ENCODE measurements at places on chromosomes 7 and 10.

- no peak for DNase-seq
These were observed 67.2 kb downstream of the TACR2 start for GRCh38 chr10:69349542-69349888.

DNA sequence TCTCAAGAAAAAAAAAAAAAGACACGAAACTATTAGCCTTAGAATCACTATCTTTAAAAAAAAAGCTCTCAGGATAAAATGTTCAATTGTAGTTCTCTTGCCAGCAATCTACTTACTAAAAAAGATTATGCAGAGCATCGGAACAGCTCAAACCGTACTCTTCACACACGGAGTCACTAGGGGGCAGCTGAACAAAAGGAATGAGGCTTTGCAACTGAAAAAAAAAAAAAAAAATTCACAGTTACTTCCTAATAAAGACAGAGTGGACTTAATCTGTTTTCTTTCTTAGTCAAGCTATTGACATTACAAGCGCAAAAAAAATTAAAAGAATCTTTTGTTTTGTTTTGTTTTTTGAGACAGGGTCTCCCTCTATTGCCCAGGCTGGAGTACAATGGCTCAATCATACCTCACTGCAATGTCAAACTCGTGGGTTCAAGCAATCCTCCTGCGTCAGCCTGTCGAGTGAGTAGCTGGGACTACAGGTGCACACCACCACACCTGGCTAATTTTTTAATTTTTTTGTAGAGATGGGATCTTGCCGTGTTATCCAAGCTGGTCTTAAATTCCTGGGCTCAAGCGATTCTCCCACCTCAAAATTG, 11.5 kb downstream of the PMS2 start:
- DNase-seq = peak; percentile 25

DNA sequence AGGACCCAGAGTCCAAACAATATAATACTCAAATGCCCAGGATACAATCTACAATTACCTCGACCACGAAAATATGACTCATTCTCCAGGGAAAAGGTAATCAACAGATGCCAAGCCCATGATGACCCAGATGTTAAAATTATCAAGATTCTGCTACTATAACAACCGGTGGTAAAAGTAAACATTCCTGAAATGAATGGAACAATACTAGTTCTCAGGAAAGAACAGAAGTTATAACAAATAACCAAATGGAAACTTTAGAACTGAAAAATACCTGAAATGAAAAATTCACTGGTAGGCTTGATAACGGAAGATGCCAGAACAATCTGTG, 34.1 kb upstream of the GUSB start:
- DNase-seq = no peak

DNA sequence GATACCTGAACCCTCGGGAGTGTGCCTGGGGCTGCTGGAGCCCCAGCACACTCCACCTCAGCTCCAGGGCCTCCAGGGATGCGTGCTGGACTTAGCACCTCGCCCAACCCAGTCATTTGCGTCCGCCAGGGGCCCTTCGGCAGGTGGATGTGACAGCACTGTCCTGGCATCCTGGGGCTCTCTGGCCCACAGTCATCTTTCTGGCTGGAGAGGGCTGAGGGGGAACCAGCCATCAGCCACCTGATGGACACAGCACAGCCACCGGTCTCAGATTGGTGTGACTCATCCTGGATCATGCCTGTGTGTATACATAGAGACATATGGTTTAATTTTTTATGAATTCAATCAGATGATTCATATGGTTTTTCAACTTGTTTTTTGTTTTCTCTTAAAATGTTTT, 11.1 kb downstream of the ZNF775 start:
- no peak for DNase-seq

GRCh38 chr7:15292138-15292537, 269.7 kb downstream of the AGMO start:
- no peak for DNase-seq

DNA sequence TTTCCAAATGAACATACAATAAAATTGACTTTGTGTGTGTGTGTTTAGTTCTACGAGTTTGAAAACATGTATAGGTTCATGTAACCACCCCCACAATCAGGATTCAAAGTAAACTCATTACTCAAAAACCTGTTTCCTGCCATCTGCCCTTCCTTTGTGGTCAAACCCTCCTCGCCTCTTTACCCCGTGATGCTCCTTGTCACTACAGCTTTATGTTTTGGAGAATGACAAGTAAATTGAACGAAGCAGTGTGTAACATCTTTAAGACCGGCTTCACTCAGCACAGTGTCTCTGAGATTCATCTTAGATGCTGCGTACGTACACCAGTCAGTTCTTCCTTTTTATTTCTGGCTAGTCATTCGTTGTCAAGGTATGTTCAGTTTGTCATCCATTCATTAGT, 54.6 kb upstream of the MKI67 start:
- no peak for DNase-seq

DNA sequence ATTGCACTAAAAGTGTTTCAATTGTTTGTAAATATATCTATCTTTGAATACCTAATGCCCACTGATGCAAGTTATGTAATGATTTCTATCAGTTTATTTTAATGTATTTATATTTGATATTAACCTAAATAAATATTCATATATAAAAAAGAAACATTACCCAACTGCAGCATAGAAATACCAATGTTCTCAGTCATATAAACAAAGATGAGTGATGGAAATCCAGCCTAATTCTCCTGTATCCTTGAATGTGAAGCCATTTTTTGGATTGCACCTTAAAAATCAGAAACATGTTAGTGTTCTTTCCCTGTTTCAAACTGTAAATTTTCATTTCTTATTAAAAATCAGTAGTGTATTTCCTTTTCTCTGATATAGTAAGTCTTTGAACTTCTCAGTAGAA, 305.8 kb upstream of the GNAI1 start:
- DNase-seq = no peak

DNA sequence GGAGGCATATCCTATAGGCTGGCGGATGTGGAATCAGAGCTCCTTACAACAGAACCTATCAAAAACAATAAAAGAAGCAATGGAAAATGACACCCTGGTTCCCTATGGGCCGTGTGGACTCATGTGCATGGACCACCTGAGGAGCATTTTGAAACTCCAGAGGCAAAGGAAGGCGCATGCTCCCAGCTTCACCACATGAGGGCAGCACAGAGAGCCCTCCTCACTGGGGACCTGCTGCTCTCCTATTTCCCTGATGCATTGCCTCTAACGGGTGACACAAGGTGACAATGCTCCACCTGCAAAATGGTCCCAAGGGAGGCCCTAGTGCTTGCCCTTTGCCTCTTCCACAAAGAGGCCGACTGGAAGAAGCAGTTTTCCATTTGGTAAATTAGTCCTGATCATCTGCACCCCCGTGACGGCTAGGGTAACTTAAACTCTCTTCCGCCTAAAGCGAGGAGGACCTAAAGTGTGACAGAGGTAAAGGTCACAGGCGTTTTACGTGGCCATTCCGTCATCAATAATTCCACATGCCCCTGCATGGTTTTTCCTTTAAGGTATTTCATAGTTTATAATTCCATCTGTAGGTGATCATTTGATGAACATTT, 67.7 kb downstream of the GPAM start:
- DNase-seq = no peak

- no peak for DNase-seq
These were observed 27.7 kb downstream of the RCC1L start for GRCh38 chr7:75045881-75046280.

DNA sequence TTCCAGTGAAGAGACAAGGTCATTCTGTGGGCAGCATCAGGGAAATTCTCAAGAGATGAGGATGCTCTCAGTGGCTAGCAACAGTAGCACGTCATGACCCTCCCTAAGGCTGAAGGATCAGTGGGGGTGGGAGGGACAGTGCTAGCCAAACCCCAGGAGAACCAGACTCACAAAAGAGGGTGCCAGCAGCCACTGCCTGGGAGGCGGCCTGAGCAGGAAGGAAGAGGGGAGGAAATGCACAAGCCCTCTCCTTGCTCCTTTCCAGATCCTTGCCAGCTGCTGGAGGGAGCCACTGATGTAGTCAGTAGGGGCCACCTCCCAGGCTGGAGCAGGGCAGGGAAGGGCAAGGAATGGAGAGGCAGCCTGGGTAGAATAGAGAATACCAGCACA, 302.7 kb downstream of the RPS24 start:
- no peak for DNase-seq

- DNase-seq = no peak
These were observed 1.5 kb upstream of the MIOS start for GRCh38 chr7:7565018-7565680.

DNA sequence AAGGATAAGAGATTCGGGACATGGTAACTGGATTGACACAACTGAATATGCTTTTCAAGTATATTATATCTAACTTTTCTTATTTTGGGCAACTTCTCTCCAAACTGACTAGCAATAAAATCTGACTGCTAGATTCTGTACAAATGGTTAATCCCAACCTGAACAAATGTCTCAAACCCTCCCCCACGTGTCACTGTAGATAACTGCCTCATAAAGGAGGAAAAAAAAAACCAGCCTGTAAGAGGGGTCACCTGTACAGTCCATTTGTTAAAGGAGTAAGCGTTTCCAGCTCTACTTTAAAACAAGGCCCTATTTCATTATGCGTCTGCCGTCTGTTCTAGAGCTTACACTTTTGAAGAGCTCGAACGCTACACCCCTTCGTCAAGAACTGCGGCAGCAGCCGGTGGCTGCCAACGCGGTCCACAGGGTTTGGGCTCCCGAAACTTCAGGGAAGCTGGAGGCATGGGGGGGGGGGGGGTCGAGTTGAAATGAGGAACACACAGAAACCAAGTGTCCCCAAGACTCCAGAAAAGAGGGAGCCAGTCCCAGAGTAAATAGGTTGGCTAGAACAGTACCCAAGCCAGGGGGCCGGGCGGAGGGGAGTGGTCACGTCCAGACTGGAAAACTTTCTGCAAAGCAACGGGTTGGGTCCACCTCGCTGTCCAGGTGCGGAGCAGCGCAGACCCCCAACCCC, 492 bp downstream of the COG5 start:
- DNase-seq = no peak

- no peak for DNase-seq
These were observed 40.5 kb downstream of the PRSS2 start for GRCh38 chr7:142811154-142811737.

GRCh38 chr7:47817917-47818316, 130.3 kb downstream of the PKD1L1 start:
- DNase-seq = no peak

DNA sequence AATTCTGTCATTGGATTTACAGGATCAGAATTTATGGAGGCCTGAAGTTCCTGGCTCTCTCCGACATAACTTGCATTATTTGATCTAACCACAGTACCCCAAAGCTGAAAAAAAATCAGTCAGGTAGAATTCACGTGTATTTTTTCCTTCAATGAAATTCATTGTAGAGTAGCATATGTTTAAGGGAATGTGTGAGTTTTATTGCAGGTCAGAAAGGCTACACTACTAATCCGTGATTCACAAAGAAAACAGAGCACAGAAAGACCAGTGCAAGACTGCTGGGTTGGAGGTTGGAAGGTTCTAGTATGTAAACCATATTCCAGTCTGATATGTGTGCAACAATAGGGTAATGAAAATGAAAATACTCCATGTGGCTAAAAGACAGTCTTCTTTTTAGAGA, 247.0 kb upstream of the FERD3L start:
- DNase-seq = no peak

DNA sequence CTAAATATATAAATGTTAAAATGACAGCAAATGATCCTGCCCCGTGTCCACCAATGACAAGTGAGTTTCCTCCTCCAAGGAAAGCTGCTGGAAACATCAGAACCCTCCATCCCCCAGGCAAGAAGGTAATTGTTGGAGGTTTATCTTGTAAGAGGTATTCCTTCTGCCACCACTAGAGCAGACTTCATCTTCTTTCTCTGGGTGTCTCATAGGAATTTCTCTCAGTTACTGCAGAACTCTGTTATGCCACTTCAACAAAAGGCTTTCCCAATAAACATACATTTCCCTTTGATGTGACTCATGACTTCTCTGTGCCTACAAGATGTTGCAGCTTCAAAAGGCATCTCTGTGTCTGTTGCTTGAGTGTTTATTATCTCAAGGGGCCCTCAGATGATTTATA, 279.1 kb downstream of the BMPER start:
- DNase-seq = no peak

DNA sequence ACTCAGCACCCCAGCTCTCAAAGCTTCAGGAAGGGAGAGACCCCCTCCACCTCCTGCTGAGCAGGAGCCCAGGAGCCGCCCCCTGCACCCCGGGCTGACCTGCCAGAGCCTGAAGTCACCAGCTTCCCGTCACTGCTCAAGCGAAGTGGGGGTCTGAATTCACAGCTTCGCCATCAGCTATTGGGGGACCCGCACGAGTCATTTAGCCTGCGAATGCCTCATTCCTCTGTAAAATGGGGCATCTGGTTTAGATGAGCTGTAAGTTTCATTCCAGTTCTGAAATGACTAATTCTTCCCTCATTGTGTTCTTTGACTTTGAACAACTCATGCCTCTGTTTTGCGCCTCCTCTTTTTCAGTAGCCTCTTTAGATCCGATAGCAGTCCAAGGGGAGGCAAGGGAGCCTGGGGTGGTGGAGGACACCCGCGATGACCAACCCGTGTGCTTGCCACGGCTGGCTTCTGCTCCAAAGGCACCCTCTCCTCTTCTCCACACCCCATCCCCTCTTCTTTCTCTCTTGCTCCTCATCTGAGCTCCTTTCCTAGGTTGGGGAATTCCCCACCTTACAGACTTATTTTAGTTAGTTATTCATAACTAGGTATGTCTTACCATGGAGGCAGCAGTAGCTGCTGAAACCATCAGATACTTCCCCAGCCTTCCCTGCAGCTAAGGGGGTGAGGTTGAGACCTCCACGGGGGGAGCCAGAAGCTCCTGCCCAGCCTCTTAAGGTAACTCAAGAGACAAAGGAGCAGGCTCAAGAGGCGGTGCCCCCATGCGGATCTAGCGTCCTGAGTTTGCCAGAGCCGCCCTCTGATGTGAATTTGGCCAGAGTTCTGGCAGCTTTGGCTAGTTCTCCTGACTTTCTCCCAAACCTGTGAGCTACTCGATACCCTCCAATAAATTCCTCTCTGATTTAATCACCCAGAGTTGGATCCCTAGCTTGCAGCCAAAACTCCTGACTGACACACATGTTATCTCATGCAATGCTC, 47.7 kb downstream of the RBM17 start:
- no peak for DNase-seq

DNA sequence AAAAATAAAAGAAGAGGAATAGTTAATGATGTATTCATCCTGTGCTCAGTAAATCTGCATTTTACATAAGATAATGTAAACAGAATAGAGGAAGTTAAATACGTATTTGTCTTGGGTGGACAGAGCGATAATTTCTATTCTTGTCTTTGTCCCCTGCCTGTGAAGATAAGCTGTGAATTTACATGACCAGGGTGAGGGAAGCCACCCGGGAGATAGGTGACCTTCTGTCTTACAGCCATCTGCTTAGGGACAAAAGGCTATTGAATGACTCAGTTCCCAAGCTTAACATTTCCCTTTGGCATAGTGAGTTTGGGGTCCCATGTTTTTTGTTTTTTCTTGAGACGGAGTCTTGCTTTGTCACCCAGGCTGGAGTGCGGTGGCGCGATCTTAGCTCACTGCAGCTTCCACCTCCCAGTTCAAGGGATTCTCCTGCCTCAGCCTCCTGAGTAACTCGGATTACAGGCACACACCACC, 88.7 kb upstream of the KCTD7 start:
- DNase-seq = no peak

GRCh38 chr7:44819292-44819691, 22.8 kb downstream of the PPIA start:
- DNase-seq = no peak
